ENCODE measurements at places on chromosomes 5 and 9. TPM values are rescaled to one million over a fixed set of nuclear protein-coding genes. Genes with fewer than 3 reads are reported as not detected.

DNA sequence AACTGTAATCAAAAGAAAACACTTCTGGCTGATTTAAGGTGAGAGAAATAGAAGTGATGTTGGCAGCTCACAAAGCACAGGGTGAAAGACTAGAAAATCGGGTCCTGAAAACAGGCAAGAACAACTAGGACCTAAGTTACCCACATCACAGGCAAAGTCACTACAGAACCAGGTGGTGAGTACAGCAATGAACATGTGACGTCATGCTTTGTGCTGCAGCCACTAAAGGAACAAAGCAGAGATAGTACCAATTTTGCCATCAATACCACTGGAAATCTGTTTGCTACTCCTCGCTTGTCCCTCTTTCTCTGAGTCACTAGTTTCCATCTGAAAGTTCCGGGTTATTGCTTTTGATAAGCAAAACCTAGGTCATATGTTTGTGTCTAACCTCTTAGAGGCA is 326.7 kb downstream of the GABRB2 start:
- DNase-seq: no peak

DNA sequence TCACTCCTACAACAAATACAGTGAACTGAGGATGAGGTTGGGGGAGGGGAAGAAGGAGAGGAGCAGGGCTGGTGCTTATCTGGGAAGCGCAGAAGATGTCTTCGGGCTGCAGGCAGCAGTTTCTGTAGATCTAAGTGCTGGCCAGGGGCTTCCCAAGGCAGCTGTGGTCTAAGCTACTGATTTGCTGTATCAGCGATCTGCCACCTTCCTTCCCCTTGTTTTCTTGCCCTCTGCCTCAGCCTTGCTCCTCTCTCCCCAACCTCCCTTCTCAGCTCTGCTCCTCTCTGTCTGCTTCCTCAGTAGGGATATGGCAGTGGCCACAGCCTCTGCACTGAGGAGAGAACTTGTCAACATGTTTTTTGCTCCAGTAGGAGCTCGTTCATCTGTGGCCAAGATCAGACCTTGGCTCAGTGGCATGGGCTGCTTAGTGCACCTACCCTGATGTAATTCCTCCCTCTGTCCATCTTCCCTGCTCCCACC is 42.8 kb upstream of the IL6ST start:
- DNase-seq: no peak

BTNL3 gene
- 0.09 TPM for total RNA-seq

DNA sequence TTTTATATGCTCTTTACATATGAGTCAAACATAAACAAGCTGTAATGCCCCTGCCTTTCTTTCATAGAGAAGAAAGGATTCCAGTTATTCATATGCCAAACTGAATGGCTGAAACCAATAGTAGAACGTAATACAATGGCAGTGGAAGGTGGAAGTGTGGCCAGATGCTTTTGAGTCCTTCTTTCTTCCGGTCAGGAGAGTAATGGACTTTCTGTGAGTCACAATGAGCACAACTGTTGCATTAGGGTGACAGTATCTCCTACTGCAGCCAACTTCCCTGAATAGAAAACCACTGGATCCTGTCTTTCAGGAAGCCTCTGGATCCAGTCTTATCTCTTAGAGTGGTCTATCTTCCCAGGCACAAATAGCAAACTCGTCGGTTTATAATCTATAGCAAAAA is 855.2 kb downstream of the MAT2B start:
- DNase-seq: no peak

- DNase-seq: no peak
Observed at GRCh38 chr5:136030956-136031611, 2.3 kb downstream of the TGFBI start.

GRCh38 chr9:10274988-10275387 is 337.8 kb downstream of the PTPRD start:
- no peak for DNase-seq

DMRT3 gene
- not detected for total RNA-seq

GRCh38 chr9:86315078-86315477 is 32.7 kb upstream of the ISCA1 start:
- DNase-seq: no peak

- DNase-seq: no peak
Observed at GRCh38 chr9:98129451-98129881, 10.4 kb upstream of the TRIM14 start.

DNA sequence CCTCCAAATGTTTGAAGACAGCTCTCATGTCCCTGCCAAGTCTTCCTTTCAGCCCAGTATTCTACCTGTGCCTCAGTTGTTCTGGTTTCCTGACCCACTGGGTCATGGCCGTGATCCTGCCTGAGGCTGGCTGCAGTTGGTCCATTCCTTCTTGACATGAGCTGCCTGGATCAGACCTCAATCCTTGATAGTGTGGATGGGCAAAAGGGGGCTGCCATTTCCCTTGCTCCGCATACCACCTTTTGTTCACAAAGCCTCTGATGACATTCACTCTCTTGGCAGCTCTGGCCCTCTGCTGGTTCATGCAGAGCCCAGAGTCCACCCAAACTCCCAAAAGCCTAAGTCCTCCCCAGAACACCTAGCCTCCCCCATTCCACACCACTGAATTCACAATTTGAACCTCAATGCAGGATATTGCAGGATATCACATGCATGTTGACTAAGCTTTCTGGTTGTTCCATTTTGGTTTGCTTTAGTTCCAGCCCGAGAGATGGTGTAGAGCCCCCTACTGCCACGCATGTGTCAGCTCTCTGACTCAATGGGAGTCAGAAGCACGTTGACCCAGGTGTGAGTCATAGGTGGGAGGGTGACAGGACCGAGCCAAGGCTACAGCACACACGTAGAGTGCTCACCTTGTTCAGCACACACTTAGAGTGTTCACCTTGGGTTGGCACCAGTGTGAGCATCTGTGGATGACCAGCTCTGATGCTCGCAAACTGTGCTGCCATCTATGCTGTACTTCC is 137.2 kb downstream of the MTX3 start:
- DNase-seq: no peak

DNA sequence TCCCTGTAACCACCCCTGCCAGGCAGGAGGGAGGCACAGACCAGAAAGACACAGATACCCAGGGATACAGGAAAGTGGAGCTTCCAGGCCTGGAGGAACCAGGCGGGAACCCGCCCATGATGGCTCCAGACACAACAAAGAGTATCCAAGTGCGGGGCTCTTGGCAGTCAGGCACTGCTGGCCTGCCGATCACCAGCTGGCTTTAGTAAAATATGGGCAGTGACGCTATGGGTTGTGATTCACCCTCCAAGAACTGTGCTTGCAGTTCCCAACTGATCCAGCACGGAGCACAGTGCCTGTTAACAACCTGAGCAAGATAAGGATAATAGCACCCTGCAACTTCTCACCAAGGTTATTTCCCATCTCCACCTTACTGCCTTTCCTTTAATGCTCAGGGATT is 463.3 kb downstream of the IRX1 start:
- DNase-seq: no peak

DNA sequence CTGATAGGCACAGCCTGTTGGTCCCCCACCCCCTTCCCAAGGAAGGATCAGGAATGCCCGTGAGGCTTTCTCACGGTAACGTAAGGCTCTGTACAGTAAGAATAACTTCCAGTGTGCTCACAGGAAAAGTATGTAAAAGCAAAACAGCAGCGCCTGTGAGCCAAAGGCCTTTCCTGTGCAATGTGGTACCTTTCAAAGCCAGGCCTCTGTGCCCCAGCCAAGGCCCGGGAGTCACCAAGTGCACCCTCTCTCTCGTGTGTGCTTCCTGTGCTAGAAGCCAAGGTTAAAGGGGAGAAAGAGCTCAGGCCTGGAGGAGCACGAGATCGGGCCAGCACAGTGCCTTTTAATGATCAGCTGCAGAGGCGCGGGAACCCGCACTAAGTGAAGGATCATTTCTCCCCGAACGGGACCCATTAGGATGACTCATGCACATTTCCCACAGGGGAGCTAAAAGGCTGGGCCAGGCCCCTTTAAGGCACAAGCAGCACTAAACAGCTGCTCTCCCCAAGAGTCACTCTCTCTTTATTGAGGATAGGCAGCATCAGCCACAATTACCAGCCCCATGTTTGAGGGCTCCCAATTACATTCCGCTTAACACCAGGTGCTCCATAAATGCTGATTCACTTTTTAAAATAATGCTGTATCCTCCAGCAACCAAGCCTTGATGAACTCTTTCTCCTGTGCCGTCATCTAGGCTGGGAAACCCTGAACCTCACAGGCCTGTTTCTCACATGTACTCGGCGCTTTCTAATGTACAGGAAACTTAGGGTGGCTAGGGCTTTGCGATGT is 42.8 kb downstream of the SHB start:
- DNase-seq: no peak

- DNase-seq: no peak
Observed at GRCh38 chr9:36382484-36382883, 17.6 kb downstream of the RNF38 start.

- DNase-seq: no peak
Observed at GRCh38 chr5:158320178-158320674, 461.3 kb upstream of the CLINT1 start.

DNA sequence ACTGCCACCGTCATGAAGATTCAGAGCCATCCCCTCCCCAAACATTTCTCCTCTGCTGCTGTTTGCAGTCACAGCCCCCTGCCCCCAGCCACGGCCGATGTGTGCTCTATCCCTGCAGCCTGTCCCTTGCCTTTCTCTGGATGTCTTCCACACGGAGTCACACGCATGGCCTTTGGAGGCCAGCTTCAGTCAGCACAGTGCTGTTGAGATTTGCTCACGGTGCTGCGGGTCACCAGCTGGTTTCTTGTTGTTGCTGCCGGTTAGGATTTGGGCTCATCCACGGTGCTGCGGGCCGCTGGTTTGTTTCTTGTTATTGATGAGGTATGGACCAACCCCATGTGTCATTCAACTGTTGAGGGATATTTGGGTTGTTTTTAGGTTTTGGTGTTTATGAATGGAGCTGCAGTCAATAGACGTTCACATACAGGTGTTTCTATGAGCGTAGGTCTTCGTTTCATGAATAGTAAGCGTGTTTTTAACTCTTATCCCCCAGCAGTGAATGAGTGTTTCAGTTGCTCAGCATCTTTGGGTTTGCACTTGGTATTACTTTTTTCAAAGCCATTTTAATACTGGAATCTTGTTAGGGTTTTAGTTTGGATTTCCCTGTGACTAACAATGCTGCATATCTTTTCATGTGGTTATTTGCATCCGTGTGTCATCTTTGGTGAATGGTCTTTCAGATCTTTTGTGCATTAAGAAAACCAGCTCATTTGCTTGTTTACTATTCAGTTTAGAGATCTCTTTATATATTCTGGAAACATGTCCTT is 57.6 kb downstream of the AHRR start:
- peak; percentile 7 for DNase-seq

DNA sequence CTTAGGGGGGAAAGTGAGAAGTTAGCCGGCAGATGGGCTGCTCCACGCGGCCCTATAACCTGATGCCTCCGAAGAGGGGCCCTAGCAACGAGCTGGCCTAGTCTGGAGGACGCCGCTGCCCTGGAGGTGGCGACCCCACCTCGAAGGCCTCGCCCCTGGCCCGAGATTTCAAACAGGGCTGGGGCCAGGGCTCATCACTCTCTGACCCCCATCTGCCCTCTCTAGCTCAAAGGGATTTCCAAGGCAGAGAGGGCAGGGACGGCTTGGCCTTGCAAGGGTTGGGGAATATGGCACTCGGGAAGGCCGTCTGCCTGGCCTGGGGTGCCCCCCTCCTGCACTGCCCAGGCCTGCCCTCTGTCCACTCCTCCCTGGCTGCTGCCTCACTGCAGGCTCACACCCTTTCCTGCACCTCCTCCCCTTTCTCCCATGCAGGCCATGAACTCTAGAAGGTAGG is 25.5 kb upstream of the TIFAB start:
- no peak for DNase-seq

GRCh38 chr5:137566780-137567179 is 67.7 kb upstream of the SPOCK1 start:
- DNase-seq: no peak

DNA sequence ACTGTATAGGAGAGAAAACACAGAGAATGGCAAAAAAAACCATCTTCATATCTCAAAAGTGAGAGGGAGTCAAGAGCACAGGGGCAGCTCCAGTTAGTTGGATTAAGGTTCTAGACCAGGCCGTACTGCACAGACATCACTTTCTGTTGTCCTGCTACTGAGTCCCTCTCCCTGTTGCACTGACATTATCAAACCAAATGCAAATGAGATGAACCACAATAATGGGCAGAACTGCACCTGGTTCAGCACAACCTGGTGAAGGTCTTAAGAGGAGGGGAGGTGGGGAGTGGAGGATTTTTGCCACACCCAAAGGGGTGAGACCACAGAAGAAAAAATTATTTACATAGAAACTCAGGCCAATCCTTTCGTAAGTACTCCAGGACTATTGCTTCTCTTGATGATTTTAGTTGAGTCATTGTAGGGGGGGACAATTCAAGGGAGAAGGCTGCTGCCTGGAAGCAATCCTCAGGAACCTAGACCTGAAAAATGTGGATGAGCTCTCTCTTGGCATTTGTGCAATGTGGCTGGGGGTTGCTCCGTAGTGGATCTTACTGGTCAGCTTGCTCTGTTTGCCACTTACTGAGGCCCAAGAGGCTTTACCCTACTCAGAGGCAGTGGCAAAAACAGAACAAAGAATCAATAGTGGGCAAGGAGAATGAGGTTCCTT is 94.5 kb upstream of the PPP1R2B start:
- no peak for DNase-seq

LMBRD2 gene
- 13.9 TPM for total RNA-seq

TAF11L5 gene
- not detected for total RNA-seq

DNA sequence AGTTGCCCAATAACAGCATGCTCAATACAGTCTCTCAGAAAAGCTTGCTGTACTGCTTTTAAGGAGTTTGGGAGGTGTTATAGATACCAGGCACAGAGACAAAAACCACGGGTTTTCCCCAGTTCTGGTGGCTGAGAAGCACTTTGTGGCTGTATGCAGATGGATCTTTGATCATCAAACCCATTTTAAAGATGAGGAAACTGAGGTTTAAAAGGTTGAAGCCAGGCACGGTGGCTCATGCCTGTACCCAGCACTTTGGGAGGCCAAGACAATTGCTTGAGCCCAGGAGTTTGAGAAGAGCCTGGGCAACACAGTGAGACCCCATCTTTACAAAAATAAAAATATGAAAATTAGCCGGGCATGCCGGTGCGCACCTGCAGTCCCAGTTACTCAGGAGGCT is 46.3 kb upstream of the PLPP6 start:
- DNase-seq: no peak

MYOZ3 gene
- total RNA-seq: 2.2 TPM

ARHGEF39 gene
- total RNA-seq: 6.4 TPM

GRCh38 chr9:37430841-37431597 is 8.5 kb downstream of the GRHPR start:
- DNase-seq: no peak

- no peak for DNase-seq
Observed at GRCh38 chr9:93187574-93187973, 3.6 kb downstream of the WNK2 start.

- no peak for DNase-seq
Observed at GRCh38 chr9:128497824-128498610, 6.5 kb upstream of the GLE1 start.

- DNase-seq: no peak
Observed at GRCh38 chr9:5614192-5614591, 14.7 kb upstream of the RIC1 start.
